ENCODE measurements at places on chromosomes 6 and 20.

- no peak for DNase-seq
These were observed 29.1 kb upstream of the PDE10A start for GRCh38 chr6:165692106-165692653.

- peak; percentile 2 for DNase-seq
These were observed 45.9 kb upstream of the MC3R start for GRCh38 chr20:56202493-56203077.

GRCh38 chr6:109896341-109896740 is 81.8 kb upstream of the GPR6 start:
- no peak for DNase-seq

DNA sequence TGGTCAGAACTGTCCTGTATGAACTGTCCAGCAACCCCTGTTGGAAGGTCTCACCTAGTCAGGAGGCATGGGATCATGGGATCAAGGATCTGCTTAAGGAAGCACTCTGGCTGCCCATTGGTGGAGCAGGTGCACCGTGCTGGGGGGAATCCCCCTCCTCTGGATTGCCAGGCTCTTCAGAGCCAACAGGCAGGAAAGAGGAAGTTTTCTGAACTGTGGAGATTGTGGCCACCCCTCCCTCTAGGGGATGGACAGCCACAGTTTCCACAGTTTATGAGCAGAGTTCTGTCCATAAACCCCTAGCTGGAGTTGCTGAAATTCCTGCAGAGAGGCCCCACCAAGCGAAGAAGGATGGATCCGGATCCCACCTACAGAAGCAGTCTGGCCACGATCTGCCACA is 13.0 kb upstream of the HLA-DQB1 start:
- DNase-seq, result peak; percentile 53

GRCh38 chr6:140921366-140922226 is 1211.1 kb upstream of the GJE1 start:
- peak; percentile 38 for DNase-seq

DNA sequence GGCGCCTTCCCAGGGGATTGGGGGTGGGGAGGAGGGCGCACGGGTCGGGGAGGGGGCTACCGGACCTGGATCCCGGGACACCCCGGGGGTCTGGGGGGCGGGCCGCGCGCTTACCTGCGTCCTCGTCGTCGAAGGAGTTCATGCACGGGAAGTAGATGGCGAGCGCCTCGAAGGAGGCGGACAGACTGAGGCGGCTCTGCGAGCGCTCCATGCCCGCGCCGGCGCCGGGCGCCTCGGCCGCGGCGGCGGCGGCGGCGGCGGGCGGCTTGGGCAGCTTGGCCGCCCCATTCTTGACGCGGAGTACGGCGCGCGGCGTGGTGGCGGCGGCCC is 320 bp downstream of the RIMS4 start:
- DNase-seq, result no peak

DNA sequence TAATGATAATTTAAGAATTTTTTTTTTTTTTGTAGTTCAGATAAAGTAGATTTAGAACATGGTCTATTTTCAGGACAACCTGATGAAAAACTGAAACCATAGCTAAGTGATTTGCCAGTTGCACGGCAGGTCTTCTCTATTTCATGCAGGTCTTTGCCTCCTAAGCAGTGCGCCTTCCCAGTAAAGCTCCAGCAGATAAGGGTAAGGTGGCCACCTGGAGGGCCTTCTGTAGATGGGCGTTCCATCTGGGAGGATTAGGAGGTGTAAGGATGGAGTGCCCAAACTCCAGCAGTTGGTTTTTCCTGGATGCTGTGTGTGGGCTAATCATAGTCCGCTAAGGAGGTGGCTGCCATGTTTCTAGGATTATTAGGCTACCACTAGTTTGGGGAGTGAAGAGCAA is 107.1 kb downstream of the ARID1B start:
- DNase-seq, result no peak

DNA sequence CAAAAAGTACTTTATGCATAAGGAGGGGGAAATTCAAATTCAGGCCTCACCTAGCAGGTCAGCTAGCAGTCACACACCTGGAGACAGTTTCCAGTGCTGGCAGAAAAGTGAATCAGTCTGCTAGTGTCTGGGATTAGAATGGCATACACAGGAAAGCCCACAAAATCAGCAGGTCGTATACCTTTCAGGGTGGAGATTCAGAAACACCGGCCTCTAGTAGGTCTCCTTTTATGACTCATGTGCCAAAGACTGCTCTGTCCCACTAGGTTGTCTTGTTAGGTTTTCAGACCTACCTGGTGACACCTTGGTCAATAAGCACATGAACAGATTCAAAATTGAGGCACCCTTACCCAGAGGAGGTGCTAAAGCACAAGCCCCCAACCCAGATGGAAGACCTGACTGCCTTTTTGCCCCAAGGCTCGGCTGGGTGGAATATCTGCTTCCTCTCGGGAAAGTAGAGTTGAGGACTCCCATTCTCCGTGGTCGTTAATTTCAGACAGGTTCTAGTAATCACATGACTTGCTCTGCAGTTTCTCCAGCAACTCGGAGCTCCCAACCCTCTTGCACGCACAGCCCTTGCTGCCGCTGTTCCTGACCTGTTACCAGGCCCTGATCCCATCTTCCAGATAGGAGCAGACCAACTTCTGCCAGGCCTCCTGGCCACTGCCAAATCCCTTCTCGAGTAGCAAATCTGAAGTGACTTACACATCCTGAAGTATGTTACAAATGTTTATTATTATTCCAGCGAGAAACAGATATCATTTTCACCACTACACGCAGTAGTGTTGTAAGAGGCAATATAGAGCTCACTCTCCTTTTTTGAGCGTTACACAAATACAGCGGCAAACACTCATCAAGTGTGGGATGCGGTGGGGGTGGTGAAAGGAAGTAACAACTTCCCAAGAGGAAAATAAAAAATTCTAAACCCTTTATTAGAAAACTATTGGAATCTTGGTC is 46.6 kb downstream of the AGPAT4 start:
- DNase-seq, result peak; percentile 68

- DNase-seq, result no peak
These were observed 28.5 kb upstream of the IFNGR1 start for GRCh38 chr6:137247724-137248123.

DNA sequence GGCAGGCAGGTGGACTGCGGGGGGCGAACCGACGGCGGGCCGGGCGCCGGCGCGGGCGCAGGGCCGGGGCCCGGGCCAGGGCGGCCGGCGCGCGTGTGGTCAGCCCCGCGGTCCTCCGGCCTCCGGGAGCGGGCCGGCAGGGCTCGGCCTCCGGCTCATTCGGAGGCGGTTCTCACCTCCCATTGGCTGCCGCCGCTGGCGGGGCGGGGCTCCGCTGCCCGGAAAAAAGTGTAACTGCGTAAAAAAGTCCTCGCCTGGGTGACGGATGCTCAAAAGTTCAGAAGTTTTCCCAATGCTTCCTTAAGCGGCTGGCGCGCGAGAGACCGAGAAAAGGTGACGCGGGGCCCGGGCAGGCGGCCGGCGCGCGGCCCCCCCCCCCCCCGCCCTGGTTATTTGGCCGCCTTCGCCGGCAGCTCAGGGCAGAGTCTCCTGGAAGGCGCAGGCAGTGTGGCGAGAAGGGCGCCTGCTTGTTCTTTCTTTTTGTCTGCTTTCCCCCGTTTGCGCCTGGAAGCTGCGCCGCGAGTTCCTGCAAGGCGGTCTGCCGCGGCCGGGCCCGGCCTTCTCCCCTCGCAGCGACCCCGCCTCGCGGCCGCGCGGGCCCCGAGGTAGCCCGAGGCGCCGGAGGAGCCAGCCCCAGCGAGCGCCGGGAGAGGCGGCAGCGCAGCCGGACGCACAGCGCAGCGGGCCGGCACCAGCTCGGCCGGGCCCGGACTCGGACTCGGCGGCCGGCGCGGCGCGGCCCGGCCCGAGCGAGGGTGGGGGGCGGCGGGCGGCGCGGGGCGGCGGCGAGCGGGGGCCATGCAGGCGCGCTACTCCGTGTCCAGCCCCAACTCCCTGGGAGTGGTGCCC is at the start of gene FOXC1:
TSS of gene FOXC1 (plus strand) at position 268 of the 849 bp plus-strand sequence. CDS start at position 799, 531 bp downstream.
- DNase-seq, result peak; percentile 68

- no peak for DNase-seq
These were observed 10.8 kb downstream of the JARID2 start for GRCh38 chr6:15256538-15257271.

DNA sequence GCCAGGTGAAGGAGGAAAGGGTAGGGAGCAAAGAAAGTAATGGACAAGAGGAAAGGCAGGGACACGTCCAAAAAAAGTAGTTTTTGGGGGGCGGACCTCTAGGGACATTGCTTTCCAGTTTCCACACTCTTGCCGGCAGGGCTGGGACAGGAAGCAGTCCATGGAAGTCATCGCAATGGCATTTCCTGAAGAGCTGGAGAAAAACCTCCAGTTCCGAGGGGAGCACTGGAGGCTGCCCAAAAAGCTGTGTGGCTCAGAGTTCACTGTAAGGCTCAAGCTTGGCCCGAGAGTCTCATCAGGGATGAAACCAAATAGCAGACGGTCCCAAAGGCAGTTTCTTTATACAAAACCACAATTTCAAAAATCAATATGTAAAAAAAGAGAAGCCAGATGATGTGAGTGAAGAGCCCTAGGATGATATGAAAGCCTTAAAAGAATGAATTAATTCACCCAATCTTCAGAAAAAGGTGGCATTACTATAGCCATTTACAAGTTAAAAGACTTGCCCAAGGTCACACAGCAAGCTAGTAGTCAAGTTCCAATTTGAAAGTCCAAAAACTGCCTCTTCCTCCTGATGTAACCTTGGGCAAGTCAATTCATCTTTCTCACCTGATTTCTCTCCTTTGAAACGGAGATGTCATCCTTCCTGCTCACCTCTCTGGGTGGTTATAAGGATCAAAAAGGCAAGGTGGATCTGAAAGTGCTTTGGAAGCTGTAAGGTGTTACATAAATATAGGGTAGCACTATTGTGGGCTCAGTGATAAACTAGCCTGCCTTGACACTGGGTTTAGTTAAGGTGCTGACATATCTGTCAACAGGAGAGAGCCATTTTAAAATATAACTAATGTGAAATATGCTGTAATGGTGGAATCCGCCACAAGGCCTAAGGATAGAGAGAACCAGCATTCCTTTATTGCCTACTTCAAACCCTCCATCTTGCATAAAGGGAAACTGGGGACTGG is 9.1 kb downstream of the BCL2L1 start:
- no peak for DNase-seq

DNA sequence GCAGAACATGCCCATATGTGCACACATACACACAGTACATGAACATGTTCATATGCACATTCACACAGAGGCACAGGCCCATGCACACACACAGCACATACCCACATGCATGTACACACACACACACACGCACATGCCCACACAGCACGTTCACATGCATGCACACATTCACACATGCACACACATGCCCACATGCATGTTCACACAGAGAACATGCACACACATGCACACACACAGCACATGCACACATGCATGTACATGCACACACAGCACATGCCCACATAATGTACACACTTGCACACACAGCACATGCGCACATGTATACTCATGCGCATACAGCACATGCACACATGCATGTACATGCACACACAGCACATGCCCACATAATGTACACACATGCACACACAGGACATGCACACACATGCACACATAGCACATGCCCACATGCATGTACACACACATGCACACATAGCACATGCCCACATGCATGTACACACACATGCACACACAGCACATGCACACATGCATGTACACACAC is 25.9 kb downstream of the RNASET2 start:
- no peak for DNase-seq

GRCh38 chr6:140475086-140475485 is 1100.6 kb upstream of the CITED2 start:
- no peak for DNase-seq

DNA sequence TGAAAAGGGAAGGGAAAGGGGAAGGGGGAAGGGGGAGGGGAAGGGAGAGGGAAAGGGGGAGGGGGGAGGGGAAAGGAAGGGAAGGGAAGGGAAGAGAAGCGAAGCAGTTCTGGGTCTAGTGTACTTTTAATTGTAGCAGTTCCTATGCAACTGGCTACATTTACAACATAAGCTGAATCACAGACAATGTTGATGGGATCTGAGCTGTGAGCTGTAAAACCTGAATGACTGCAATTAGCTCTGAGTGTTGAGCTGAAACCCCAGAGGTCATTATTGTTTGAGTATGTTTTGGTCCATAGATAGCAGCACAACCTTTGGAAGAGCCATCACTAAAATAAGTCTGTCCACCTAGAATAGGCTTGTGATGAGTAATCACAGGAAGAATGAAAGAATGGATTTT is 7.2 kb upstream of the ABHD12 start:
- no peak for DNase-seq

DNA sequence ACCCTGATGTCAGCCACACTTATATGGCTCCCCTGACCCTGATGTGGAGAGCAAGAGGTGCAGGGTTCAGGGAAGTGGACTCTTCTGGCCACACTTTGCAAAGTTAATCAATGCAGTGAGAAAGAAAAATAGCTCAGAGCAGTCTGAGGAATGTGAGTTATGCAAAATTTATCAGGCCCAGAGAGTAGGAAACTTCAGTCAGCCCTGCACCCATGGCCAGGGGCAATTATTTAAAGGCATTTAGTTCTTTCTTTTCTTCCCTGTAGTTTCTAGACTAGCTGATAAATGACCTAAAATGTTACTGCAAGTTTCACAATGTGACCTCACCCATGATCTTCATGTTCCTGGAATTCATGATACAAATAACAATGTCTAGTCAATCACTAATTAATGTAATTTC is 143.7 kb upstream of the GGTLC1 start:
- DNase-seq, result no peak

DNA sequence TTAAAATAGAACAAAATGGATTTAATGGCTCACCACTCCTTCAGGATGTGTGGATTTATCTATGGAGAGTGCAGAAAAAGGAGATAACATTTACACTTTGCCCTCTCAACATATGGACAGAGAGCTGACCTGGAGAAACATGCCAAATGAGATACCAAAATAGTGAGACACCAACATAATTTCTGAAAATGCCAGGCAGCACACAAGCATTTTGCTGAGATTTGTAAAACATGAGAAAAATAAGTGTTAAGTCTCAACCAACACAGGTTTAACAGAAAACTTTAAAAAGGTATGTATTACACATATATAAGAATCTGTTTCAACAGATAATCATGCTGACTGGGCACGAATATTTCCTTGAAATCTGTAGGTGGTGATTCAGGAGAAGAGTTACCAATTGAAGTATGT is 145.2 kb downstream of the REV3L start:
- DNase-seq, result no peak

- DNase-seq, result no peak
These were observed 78.9 kb upstream of the SCP2D1 start for GRCh38 chr20:18734525-18735189.

DNA sequence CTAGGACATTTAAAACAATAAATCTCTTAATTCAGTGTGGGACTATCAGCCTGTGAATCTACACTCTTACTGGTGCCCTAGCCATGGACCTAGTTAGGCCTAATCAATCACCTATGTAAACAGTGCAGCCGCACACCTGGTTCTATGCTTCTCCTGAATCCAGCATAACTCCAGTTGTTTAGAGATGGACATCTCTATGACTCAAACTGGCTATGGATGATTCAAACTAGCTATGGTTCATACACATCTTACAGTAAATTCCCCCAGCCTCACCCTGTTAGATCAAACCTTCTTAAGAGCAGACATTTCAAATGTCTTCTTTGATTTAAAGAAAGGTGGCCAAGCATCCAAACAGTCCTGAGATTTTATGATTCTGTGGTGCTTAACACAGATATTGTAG is 34.7 kb downstream of the SLC35B3 start:
- no peak for DNase-seq

- no peak for DNase-seq
These were observed 45.1 kb upstream of the FOXA2 start for GRCh38 chr20:22629447-22629846.

Measured in inflammatory macrophage treated with lipopolysaccharide for 1 hour (primary cell).